ENCODE measurements at places on chromosomes 6 and 20. TPM values are rescaled to one million over a fixed set of nuclear protein-coding genes. Genes with fewer than 3 reads are reported as not detected.

Gene NDUFAF5
- total RNA-seq: 27.3 TPM

Gene PRRT1
- total RNA-seq: 0.67 TPM

Gene CLPSL2
- not detected for total RNA-seq

Gene RNF217
- 53.3 TPM for total RNA-seq

Gene SCGN
- total RNA-seq: not detected

Gene MBOAT1
- total RNA-seq: 4.8 TPM

Gene GSTA2
- not detected for total RNA-seq

Gene FNDC1
- 8.6 TPM for total RNA-seq

Gene FKBP5
- 4.6 TPM for total RNA-seq

- no peak overlapping the region for H3K27ac ChIP-seq
- H3K27me3 ChIP-seq: no peaks in the 10 kb centered on the region
- no peak for DNase-seq
- no peaks in the 10 kb centered on the region for H3K4me1 ChIP-seq
- H3K36me3 ChIP-seq: no peaks in the 10 kb centered on the region
Measured at GRCh38 chr6:136411025-136411325, 121.3 kb upstream of the BCLAF1 start.

GRCh38 chr6:88366672-88367071, 200.5 kb upstream of the CNR1 start:
- H3K36me3 ChIP-seq: no peaks in the 10 kb centered on the region
- peaks cover 12% of the 10 kb centered on the region for H3K4me1 ChIP-seq
- DNase-seq: no peak

GRCh38 chr20:63846128-63846771, 15.0 kb upstream of the ABHD16B start:
- H3K4me1 ChIP-seq: peaks cover 20% of the 10 kb centered on the region
- no peak for DNase-seq
- H3K27me3 ChIP-seq: no peaks in the 10 kb centered on the region

DNA sequence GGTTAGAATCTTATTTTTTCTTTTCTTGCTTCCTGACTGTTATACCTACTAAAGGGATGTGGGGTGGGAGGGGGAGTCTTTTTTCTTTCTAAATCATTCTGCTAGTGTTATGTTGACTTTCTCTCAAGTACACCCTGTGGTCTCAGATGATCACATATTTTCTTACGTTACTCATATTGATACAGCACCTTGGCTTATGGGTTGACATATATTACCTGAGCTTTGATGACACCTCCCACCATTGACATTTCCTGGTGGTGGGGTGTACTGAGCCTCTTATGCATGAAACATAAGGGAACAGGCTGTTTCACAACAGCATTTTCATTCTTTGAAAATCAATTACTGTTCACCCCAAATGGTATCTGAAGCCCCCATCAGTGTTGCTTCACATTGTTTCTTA, 169.8 kb downstream of the MMS22L start:
- no peak overlapping the region for H3K4me3 ChIP-seq
- DNase-seq: no peak
- H3K36me3 ChIP-seq: no peaks in the 10 kb centered on the region
- no peak overlapping the region for H3K27ac ChIP-seq
- no peaks in the 10 kb centered on the region for H3K4me1 ChIP-seq

DNA sequence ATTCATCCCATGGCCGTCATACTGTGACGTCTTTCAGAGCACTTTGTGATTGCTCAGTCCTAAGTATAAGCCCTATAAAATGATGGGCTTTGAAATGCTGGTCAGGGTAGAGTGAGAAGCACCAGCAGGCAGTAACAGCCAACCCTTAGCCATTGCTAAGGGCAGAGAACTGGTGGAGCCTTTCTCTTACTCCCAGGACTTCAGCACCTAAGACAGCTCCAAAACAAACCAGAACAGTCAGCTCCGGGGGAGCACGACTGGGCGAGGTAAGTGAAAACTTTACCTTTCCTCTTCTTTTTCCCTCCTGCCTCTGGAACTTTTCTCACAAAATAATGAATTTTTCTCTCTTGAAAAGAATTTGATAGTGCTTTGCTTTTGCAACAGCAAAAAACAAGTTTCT, at the start of gene VIP:
Gene VIP (plus strand): TSS at position 104 of the 400 bp plus-strand sequence. CDS start 1,381 bp downstream, outside the sequence.
- H3K27ac ChIP-seq: no peak within 1 kb of the TSS
- no peaks in the 10 kb centered on the region for H3K27me3 ChIP-seq

GRCh38 chr6:57434944-57435343, 117.5 kb downstream of the PRIM2 start:
- no peak for DNase-seq
- no peak overlapping the region for H3K27ac ChIP-seq
- H3K4me1 ChIP-seq: peaks cover 8% of the 10 kb centered on the region
- no peaks in the 10 kb centered on the region for H3K36me3 ChIP-seq
- no peak overlapping the region for H3K4me3 ChIP-seq
- no peaks in the 10 kb centered on the region for H3K27me3 ChIP-seq

- peaks cover 3% of the 10 kb centered on the region for H3K27me3 ChIP-seq
- DNase-seq: no peak
- no peaks in the 10 kb centered on the region for H3K4me1 ChIP-seq
- peak overlapping the region; percentile 98 for H3K4me3 ChIP-seq
- H3K36me3 ChIP-seq: no peaks in the 10 kb centered on the region
Measured at GRCh38 chr6:27178860-27179259, 68.6 kb upstream of the PRSS16 start.

DNA sequence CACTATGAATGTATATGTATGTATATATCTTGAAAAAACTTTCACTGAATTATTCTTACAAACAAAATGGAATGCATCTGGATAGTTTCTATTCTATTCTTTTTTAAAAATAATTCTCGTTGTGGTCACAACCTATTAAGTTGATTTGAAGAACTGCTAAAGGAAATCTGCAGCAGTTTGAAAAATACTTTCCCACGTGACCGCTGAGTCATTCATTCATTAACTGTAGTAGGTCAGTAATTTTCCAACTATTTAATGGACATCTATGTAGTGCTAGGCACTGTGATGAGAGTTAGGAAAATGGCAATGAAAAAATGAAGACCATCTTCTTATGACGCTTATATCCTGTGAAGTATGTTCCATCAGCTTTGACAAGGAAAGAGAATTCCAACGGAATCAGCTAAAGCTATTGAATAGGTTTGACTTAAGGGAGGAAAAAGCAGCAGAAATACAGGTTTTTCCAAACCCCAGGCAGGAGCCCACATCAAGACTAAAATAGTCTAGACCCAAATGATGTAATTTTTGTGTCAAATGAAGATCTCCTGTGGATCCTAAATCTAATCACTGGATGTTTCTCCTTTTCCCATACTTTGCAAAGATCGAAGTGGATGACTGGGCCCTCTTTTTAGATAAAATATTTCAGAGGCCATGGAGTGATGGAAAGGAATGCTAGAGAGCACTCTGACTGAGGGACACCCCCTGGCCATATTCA, 4.1 kb upstream of the EFHC1 start:
- H3K36me3 ChIP-seq: no peaks in the 10 kb centered on the region
- DNase-seq: peak; percentile 20
- H3K4me1 ChIP-seq: peaks cover 27% of the 10 kb centered on the region
- no peak overlapping the region for H3K4me3 ChIP-seq

GRCh38 chr6:41683273-41683522, 44.9 kb downstream of the MDFI start:
- peak overlapping the region; percentile 48 for H3K4me3 ChIP-seq
- H3K27ac ChIP-seq: no peak overlapping the region
- H3K36me3 ChIP-seq: no peaks in the 10 kb centered on the region
- H3K4me1 ChIP-seq: peaks cover 3% of the 10 kb centered on the region
- H3K27me3 ChIP-seq: no peaks in the 10 kb centered on the region
- DNase-seq: no peak

- no peak for DNase-seq
- H3K27ac ChIP-seq: no peak overlapping the region
- no peaks in the 10 kb centered on the region for H3K4me1 ChIP-seq
- no peak overlapping the region for H3K4me3 ChIP-seq
Measured at GRCh38 chr20:10398834-10399369, 35.1 kb downstream of the MKKS start.

GRCh38 chr6:36455486-36456027, 12.8 kb downstream of the KCTD20 start:
- H3K4me1 ChIP-seq: no peaks in the 10 kb centered on the region
- peaks cover 18% of the 10 kb centered on the region for H3K36me3 ChIP-seq
- H3K27me3 ChIP-seq: no peaks in the 10 kb centered on the region
- no peak overlapping the region for H3K27ac ChIP-seq

DNA sequence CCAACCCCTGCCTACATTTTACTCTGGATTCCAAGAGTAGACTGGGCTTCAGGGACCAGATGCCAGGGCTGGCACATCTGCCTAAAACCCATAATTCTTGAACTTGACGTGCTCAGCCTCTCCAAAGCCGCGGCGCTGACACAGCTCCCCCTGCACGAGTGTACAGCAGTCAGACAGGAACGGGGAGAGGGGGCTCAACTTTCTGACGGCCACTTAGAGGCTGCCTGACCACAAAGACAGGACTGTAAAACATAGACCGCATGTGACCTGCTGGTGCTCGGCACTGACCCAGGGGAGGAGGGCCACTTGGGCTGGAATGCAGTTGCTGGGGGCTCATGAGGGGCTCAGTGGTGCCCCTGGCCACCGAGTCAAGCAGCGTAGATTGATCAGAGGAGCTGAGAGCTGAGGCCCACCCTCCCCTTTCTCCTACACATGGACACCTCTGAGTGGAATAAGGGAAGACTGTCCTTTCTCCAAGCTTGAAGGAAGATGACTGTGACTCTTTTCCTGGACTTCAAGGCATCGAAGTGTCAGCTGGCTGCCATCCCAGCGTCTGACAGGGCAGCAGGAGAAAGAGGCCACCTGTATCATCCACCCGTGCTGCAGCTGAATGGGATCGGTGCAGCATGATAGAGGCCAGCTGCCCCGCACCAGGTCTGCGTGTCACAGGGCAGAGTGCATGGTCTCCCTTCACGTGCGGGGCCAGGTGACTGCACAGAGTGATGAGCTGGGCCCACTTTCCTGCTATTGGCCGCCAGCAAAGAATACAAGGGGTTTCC, 171.3 kb upstream of the AGPAT4 start:
- H3K27me3 ChIP-seq: no peaks in the 10 kb centered on the region
- H3K27ac ChIP-seq: peak overlapping the region; percentile 67
- H3K4me3 ChIP-seq: no peak overlapping the region
- peaks cover 17% of the 10 kb centered on the region for H3K4me1 ChIP-seq
- DNase-seq: peak; percentile 67

DNA sequence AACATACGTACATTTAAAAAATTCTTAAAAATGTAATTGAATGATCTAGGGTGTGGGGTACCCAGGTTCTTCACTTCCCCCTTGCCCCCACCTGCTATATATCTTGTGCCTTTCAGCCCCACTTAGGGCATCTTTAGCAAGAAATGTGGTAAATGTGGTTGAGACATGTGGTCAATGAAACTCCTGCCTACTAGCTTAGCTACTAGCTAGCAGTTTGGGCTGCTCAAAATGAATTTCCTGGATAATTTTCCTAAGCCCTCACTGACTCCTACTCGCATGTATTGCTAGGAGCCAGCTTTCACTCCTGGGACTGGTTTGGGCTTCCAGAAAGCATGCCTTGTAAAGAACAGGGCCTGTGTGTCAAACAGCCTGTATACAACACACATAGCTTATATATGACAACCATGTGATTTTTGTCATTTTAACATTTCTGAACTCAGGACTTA, 257.3 kb downstream of the ATXN1 start:
- H3K27me3 ChIP-seq: no peaks in the 10 kb centered on the region
- no peaks in the 10 kb centered on the region for H3K36me3 ChIP-seq
- no peak overlapping the region for H3K27ac ChIP-seq
- DNase-seq: no peak
- peaks cover 10% of the 10 kb centered on the region for H3K4me1 ChIP-seq

DNA sequence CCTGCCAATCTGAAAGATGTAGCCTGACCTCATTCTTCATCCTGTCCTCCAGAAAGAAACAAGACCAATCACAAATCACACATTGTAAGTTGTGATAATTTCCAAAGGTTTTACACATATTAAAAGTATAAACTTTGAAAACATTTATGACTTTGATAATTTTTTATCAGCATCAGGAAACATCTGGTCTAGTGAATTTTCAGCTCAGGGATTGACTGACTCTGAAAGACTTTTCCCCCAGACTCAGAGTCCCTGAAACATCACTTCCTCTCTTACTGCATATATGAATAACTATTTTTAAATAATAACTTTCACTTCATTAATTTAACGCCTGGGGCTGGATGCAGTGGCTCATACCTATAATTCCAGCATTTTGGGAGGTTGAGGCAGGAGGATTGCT, 48.5 kb upstream of the SSTR4 start:
- H3K4me1 ChIP-seq: no peaks in the 10 kb centered on the region
- H3K27ac ChIP-seq: no peak overlapping the region

DNA sequence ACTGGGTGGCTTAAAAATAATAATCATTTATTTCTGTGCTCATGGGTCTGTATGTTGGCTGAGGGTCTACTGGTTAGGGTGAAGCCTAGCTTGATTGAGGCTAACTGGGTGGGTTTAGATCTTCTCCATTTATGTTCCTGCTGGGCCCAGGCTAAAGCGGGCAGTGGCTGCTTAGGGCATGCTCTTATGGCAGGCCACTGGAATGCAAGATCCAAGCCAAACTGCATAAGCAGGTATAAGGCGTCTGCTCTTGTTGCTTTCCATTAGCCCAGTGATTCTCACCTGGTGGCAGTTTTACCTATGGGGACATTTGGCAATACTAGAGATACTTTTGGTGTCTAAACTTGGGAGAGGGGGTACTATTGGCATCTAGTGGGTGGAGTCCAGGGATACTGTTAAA, 44.5 kb downstream of the QKI start:
- H3K27ac ChIP-seq: peak overlapping the region; percentile 87
- peaks cover 6% of the 10 kb centered on the region for H3K36me3 ChIP-seq
- peaks cover 39% of the 10 kb centered on the region for H3K4me1 ChIP-seq
- H3K27me3 ChIP-seq: no peaks in the 10 kb centered on the region

Data from astrocyte (in vitro differentiated cells and primary cell).